NCI-H460 (cell line): ENCODE measurements at places on chromosomes 3 and 15.

DNA sequence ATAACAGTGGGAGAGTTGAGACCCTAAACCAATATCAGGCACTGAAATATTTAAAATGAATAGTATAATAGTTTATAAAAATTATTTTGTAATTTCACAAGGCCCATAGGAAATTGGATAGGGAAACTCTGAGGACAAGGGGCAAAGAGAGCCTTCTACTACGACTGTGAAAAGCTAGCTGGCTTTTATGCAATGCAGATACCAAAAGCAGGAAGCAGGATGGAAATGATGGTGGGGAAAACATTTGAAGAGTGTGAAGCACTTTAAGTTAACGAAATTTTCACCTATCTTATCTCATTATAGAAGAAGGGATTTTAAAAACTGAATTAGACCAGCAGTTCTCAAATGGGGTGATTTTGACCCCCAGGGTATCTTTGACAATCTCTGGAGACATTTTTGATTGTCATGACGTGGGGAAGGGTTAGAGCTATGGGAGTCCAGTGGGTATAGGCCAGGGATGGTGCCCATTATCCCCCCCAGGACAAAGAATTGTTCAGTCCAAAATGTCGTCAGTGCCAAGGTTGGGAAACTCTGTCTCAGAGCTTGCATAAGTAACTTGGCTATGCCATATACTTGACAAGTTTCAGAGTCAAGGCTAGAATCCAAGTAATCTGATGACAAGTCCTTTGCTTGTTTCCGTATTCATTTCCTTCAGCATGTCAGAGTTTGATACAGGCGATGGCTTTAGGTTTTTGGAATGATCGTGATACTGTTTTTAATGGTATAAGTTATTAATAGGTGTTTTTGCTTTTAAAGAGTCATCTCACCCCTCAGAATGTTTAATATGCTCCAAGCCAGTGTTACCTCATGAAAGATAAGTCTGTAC, 126.0 kb downstream of the IL5RA start:
- DNase-seq, result no peak

- DNase-seq, result no peak
Observed at GRCh38 chr3:36373666-36374065, 6.6 kb upstream of the STAC start.

DNA sequence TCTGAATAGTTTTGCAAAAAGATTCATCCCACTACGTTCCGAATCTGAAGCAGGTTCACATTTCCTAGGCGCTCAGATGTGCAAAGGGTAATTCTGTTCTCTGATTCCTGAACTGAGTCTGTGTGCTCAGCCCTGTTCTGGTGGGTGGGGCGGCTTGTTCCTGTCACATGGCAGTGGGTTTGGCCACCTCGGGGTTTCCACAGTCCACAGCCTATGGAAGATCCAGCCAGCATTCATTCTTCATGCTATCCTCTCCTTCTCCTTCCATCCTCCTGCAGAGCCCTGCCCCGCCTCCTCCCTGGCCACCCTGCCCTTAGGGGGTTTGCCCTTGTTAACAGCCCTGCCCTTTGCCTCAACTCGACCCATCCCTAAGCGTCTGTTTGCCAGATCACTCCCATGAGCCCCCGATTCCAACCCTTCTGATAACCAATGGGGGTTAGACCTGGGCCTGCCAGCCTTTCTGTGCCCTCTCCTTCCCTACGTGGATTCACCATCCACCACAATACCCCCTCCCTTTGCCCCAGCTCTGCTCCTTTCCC, 31.0 kb downstream of the PRR20G start:
- no peak for DNase-seq

DNA sequence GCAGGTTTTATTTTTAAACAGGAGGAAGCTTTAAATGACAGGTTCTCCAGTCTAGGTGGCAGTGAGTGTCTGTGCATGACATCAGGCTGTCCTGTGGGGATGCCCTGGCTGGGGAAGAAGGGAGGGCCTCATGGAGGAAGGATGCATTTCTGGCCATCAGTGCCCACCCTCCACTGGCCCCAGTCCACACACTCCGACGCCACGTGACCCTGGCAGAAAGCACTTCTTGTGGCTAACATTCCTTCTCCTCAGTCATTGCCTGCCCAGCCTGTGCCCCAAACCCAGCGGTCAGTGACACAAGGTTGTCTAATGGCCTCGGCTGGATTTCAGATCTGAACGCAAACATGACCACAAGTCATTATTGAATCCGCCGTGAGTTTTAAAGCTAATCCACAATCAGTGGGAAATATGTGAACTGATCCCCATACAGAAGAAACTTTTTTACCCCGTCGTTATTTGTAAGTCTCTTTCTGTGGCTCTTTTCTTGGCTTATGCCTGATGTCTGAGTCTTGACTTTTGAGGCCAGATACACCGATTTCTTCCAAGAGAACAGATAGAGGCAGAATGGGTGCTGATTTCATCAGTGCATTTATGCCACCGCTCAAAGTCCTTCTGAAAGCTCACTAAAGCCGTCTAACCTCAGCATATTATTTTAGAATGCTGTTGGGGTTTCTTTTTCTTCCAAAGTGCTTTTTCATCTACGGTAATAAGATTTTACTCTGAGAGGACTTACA, 17.3 kb upstream of the LRRK1 start:
- DNase-seq, result no peak

DNA sequence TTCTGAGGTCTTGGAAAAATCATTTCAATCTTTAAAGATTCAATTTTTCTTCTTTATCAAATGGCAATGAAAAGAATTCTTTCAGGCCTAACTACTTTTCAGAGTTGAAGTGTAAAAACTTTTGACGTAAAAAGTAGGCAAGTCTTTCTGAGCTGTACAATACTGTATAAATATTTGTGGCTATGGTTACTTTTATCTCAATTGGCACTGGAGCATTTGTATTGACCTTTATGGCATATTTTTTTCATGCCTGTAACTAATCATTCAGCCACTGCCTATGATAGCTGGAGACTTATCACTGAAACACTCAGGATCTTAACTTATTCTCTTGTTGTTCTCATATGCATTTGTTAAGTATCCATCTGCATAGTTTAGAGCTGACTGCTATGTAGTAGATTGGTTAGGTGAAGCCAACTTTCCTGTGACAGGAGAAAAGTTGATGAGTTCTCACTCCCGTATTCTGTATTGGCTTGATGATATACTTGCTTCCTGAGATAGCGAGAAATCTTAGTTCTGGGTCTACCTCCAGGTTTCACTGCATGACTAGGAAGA, 290.4 kb upstream of the TBL1XR1 start:
- DNase-seq, result no peak

GRCh38 chr3:88061746-88062145, 2.7 kb downstream of the ZNF654 start:
- DNase-seq, result no peak

DNA sequence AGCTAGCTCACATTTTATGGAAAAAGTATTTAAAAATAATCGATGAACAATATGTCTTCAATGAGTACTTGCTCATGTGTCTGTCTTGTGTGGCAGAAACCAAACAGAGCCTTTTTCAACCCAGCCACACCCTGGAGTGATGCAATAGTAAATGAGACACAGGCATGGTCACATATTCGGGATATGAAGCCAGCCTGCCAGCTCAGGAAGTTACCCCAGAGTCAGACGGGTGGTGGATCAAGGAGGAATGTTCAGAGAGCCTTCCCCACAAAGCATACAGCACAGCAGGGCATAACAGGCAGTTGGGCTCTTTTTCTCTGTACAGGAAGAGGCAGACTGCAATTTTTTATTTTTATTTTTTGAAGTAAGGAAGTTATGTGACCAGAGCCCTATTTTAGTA, 27.3 kb downstream of the LARP6 start:
- DNase-seq, result peak; percentile 81

DNA sequence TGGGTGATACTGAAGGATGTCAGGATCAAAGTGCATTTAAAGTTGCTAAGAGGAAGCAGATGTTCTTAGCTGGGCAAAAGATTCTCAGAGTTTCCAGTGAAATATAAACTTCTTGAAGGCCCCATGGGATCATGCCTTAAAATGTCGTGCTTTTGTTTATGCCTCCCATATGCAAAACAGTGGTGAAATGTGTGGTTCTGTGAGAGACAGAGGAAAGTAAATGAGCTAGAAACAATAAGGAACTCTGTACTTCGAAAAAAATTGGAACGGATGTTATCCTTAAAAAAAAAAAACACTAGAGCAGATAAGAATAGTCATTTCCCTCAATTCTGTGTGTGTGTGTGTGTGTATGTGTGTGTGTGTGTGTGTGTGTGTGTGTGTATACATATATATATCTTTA, 497.0 kb upstream of the TBL1XR1 start:
- no peak for DNase-seq

DNA sequence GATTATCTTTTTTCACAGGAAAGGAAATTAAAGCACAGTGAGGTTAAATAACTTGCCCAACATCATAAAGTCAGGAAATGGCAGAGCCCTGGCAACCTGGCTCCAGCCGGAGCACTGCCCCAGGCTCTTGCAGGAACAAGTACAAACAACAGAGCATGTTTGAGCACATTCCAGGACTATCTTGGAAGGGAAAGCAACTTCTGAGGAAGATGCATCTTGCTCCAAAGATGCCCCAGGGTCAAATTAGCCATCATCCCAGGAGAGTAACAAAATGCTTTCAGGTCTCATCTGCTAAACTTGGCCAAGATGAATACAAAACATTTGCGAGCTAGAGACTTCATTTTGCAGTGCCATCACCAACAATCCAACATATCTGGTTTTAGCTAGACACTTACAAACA, 162.4 kb upstream of the LRRN1 start:
- no peak for DNase-seq

DNA sequence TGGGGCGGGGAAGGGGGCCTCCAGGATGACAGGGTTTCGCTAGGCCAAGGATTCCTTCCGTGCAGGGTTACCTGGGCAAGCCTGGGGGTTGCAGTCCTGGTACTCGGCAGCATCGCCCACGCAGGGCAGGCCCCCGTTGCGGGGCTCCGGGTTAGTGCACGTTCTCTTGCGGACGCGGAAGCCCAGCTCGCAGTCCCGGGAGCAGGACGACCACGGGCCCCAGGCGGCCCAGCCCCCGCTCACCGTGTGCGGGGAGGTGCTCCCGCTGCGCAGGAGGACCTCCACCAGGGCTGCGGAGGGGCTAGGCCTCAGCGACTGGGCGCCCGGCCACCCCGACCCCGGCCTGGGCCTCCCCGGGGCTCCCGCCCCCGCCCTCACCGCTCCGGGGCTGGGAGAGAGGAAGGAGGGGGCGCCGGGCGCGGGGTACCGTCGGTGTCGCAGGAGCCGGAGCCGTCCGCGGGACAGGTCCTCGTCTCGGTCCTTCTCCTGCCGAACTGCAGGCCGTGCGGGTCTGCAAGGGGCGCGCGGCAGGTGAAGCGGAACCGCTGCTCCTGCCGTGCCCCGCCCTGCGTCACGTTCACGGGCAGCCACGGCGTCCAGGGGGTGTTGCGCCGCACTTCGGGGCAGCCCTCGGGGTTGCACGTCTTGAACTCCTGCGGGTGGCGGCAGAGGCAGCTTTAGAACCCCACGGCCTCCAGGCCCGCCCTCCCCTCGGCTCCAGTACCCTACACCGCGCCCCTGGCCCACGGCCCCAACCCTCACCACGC, 114.6 kb downstream of the SEMA5B start:
- DNase-seq, result no peak

DNA sequence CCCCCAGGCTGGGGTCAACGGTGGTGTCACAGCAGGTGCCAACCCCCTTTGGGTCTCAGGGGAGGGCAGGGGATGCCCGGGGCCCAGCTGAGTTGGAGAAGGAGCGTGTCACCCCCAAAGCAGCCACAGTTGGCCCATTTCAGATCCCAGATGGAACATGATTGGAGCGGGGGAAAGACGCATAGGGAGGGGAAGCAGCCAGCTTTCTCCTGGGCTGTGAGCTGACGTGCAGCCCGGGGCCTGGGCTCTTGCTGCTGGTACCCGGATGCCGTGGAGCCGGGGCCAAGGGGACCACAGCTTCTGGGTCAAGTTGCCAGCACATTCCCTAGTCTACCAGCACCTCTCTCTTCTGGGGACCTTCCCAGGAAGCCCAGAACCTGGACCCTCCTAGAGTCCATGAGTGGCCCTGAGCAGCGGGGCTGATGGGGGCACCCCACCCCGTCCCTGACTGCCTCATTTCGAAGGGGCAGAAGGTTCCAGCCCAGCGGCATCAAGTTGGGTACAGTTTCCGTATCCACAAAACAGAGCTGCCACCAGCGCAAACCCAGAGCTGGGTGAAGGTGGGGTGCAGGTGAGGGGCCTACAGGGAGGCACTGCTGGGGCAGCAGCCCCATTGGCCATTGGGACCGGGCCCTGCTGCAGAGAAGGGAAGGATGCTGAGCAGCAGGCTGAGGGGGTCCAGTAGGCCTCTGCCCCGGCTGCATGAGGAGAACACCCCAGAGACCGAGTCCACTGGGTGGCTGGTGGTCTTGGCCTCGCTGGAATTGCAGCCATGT, 148.8 kb downstream of the NSMCE3 start:
- no peak for DNase-seq

DNA sequence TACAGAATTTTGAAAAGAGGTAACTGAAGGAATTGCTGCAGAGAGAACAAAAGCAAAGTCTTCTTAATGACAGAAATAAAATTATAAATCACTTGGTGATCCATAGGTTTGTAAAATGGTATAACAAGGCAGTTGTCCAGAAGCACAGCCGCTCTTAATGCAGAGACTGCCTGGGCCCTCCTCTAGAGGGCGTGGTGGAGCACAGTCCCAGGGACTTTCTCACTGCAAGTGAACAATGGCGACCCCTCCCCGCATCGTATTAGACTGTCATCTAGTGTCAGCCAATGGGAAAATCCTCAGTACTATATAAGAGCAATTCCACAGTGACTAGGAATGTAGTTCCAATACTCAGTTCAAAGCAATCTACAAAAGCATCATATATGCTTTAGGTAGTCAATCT, 26.4 kb upstream of the ZBED2 start:
- DNase-seq, result peak; percentile 1

GRCh38 chr3:154197751-154198150, 76.6 kb downstream of the ARHGEF26 start:
- DNase-seq, result no peak

DNA sequence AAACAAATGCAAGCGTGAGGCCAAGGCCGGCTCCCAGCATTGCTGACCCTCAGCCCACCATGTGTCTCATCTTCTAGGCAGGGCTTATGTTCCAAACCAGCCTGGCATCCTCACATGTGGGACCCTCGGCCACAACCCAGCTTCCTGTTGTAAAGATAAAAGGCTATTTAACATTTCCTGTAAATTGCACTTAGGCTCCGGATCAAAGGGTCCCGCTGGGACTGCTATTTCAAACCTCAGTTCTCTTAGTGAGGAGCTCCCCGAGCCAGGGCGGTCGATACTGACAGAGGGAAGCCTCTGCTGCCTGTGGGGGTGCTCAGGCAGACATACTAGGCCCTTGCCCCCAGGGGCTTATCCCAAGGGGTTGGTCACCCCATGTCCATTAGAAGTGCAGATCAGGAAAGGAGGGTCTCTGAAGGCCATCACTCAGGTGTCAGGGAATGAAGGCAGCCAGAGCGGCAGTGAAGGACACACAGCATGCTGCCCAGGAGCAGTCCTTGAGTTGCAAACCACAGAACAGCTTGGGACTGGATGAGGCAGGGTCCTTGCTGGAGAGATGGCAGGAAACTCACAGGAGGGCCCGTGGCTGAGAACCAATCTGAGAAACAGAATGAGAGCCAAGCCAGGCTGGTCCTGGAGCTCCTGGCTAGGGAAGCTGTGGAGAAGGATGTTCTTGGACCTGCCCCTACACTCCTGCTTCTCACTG, 239.9 kb downstream of the TLE3 start:
- DNase-seq, result no peak
